ENCODE measurements at places on chromosomes 11 and 22.

GRCh38 chr11:33001281-33001680 lies 14.4 kb upstream of the DEPDC7 start:
- DNase-seq: no peak

DNA sequence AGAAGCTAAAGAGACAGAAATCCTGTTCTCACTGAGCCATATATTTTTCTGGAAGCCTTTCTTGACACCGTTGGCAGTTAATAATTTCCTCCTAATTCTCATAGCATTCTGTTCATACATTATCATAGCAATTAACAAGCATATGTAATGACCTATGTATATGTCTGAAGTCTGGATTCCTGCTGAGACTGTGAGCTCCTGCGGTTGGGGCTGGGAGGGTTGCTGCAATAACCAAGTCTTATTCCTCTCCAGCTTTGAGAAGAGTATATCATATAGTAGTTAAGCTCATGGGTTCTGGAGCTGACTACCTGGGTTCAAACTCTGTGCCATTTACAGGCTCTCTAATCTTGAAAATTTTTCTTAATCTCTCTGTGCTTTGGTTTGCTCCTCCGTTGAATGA lies 175.2 kb downstream of the MAML2 start:
- DNase-seq: no peak

GRCh38 chr11:103586756-103587155 lies 449.7 kb upstream of the DDI1 start:
- DNase-seq: no peak

- no peak for DNase-seq
Measured at GRCh38 chr22:46744581-46744980, 6.5 kb upstream of the CERK start.

DNA sequence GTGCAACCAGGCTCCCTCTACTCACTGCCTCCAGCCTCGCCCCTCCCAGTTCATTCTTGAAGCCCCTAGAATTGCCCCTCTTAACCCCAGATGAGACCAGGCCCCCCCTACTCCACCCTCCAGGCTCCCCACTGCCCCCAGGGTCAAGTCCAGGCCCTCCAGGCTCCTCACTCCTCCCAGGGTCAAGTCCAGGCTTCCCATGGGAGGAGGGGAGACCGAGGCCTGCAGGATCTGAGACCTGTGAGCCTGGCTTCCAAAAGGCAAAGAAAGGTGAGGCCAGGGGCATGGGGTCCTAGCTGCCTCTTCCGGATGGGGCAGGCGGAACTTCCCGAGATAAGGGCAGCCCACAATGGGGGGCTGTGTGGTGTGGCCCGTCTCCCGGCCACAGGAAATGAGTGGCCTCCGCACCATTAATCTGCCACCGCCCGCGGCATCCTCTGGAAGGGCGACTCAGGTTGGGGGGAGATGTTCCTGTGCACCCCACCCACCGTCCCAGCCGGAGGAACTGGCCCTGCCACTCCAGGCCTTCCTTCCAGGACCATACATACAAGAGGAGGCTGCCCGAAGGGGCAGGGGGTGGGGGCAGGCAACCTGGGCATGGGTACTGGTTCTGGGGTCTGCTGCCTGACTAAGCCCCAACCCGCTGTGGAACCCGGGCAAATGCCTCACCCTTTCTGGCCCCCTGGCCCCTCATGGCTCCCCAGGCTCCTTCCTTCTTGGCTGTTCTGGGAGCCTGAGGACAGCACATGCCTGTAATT lies 35.1 kb upstream of the WNT11 start:
- no peak for DNase-seq

DNA sequence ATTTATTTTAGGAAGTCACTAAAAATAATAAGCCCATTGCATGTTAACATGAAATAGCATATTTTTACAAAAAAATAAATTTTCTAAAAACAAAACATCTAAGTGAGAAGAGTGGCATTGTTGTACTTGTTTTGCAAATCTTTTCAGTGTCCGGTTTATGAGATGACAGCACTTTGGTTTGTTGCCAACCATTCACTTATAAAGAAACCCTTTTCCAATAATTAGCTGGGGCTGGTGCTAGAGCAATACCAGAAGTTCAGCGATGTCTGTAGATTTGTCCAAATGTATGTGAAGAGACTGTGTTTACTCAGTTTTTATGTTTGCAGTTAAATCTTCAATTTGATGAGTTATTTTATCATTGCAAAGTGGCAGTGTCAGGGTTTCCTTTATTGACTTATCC lies 22.1 kb upstream of the KRTAP5-7 start:
- no peak for DNase-seq

GRCh38 chr22:46576556-46577367 lies 39.3 kb upstream of the CELSR1 start:
- no peak for DNase-seq

DNA sequence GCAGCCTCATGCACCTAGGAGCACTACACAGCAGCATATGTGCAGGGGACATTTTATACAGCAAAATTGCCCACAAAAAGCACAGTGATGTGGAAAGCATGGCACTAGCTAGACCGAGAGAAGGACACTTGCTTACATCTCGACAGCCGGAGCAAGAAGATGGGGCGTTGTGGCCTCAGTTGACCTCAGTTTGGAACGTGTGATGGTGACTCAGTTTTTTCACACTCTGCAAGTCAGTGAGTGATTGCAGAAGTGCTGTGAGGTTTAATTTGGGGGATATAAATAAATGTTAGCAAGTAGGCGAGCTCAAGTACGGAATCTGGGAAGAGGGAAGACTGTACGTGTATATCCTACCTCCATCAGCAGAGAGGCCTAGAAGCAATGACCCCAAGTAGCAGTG lies 23.3 kb downstream of the LRP5 start:
- no peak for DNase-seq

- DNase-seq: no peak
Measured at GRCh38 chr22:19446603-19447329, 745 bp downstream of the C22orf39 start.

GRCh38 chr11:130125638-130126037 lies 33.9 kb upstream of the ST14 start:
- DNase-seq: no peak

DNA sequence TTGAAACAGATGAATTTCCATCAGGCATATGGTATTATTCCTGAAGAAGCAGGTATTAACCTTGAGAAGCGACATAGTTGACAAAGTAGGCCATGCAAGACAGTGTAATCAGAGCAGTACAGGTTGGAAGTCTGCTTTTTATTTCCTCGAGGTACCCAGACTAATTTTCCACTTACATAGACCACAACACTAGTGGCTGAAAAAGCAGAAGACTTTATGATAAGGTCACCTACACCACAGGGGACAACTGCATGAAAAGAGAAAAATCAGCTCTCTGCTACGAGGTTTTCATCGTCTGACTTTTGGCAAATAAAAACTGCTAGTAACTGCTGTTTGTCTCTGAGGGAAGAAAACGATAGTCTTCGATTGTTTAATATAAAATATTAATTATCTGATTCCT lies 77.5 kb downstream of the CNTN5 start:
- no peak for DNase-seq

DNA sequence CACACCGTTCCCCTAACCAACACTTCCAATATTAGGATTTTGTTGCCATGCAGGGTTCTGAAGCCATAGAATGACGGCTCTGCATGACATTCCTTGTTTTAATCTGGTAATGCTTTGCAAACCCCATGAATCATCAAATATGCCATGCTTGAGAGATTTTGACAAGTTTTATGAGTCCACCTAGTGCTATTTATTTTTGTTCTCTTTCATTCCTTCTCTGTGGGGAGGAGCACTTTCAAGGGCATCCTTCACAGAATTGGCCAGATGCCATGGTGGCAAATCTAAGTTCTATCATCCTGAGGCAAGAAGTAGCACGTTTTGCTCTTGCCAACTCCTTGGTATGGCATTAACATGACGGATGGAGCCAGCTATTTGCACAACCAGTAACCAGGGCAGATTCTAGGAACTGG lies 268.4 kb downstream of the FAM76B start:
- peak; percentile 6 for DNase-seq

DNA sequence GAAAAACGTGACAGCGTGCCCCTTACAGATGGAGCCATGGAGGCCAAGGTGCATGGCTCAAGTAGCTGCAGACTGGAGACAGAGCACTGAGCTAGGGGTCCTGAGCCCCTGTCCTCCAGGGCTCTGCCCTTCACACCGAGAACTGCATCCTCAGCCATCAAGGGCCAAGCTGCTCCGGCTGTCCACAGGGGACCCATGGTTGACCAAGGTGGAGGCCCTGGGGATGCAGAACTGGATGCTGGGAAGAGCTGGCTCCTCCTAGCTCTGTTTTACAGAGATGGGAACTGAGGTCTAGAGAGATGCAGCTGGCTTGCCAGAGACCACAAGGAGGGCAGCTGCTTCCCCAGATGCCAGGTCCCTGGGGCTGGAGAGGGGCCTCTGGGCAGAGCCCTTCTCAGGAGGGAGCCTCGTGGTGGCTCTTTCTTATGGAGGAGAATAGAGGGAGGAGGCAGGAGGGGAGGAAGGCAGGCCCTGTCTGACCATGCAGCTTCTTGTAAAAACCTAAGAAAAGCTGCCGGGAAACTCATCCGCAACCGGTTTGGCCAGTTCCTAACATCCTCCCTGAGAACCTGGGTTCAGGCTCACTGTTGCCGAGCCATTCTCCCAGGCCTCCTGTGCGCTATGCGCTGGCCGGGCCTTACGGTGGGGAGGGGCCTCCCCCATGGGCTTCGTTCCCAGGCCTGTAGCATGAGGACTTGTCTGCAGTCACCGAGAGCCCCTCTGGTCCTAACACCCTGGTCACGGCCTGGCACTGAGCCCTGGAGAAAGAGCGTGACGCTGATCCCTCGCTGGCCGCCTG lies 80.6 kb downstream of the WNT7B start:
- DNase-seq: no peak

- DNase-seq: no peak
Measured at GRCh38 chr22:27842201-27842600, 40.6 kb upstream of the MN1 start.

DNA sequence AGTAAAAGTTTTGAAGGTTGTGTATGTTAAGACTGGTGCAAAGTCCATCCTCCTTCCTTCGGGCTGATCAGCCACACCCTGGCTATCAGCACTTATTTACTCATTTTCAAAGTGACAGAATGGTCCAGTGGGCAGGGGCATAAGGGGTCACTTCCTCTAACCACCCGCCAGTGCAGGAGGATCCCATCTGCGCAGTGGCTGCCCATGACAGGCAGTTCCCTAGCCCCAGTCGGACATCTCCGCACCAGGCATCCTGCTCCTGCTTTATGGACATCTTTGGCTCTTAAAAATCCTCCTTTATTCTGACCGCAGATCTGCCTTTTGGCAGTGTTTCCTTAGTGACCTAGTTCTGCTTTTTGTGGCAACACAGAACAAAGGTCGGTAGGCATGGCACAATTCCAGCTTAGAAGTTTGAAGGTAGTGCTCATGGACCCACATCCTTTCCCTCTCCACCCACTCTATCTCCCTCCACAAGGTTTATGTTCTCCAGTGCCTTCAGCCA lies 55.9 kb downstream of the BMAL1 start:
- no peak for DNase-seq

DNA sequence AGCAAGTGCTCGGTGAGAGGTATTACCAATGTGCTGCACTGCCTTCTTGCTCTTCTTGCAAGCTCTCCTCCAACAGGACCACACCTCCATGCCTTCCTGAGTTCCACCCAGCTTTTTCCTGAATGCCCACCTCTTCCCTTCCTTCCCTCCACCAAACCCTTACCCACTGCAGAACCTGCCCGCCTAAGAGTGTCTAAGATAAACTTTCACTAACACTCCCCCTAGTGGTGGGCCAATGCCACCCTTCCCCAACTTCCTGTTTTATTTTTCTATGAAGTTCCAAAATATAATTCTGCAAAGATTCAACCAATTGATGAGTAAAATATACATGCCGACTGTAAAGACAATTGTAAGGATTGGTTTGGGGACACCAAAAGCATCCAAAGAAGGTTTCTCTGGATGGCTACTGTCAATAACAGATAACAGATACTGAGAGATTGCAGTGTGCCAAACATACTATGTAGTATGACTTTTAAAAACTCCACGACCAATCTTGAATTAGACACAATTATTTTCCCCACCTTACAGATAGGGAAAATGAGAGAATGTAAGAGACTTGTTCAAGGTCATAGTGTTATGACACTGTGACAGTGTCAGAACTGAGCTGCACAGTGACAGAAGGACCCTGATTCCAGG lies 38.6 kb upstream of the BMAL1 start:
- DNase-seq: peak; percentile 38

DNA sequence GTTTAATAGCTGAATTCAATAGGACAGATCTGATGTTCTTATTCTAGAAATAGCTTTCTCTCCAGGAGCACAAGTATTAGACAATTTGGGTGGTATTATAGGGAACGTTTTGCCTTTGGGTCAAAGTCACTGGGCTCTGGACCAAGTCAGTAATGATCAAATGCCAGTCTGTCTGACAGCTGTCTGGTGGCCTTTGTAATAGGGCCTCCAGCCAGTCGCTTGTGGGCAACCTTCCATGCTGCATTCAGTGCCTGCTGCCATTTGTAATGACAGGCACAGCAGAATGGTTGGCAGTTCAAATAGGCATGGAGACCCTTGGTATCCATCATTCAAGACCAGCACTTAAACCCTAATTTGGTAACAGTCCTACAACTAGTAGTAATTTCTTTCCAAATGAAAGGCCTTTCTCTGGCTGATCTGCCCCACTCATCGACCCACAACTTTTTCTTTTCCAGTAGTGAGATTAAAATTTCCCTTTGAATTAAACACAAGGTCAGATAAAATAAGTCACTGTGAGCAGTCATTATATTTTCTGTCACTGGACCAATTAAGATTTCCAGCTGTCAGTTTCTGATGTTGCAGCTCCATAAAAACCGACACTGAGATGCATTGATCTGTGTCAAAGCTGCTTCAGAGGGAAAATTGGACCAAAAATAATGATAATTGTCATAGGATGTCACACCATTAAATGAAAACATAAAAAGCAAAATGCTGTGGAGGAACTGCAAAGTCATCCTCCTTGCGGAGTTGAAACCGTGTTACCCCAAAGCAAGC lies 1038.1 kb downstream of the LRRC4C start:
- DNase-seq: no peak

DNA sequence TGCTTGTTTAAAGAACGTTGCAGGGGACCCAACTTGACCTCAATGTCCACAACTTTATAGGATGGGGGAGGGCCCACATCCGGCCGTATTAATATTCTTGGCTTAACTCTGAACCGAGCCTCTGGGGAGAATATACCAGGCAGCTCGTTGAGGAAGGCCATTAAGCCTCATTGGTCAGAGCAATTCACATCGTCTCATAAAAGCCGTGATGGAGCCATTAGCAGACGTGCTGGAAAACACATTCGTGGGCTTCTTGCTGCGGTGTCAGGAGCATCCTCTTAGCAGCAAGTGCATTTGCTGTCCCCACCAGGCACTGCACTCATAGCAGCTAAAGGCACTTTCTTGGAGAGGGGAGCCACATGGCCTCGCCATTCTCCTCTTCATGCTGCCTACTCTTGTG lies 14.9 kb downstream of the DSCAML1 start:
- DNase-seq: no peak
